ENCODE measurements at places on chromosomes 12 and 14.

DNA sequence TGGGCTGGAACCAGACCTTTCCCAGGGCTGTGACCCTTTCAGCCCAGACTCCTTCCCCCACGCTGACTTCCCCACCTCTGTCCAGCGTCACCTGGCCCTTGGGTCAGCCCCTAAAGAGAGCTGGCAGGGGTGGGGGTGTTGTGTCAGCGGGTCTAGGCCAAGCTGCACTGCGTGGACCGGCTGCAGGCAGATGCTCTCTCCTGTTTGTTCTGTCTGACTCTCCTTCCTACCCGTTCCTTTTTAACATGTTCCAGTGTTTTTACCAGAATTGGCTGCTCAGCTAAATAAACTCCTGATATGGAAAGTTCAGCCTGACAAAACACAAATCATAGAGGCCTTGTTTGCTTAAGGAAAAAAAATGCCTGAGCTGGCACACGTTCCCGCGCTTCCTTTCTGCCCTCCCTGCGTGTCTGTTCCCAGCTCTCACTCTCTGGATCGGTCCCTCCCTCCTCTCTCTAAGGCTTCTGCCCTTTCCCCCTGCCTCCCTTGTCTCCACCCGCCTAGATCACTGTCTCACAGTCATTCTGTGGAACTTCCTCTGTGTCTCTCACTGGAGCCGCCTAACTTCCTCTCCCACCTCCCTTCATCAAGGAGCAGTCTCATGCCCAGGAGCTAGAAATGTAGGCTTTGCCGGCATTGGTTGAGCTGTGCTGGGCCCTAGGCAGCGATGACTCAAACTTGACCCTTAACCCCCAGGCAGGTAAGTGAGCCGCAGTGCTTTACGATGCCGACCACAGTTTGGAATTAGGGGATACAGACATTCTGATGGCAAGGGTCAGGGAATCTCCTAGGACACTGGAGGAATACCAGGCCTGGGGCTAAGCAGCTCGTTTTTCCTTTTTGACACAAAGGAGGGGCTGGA, 15.5 kb upstream of the MLXIP start:
- DNase-seq: peak; percentile 33

DNA sequence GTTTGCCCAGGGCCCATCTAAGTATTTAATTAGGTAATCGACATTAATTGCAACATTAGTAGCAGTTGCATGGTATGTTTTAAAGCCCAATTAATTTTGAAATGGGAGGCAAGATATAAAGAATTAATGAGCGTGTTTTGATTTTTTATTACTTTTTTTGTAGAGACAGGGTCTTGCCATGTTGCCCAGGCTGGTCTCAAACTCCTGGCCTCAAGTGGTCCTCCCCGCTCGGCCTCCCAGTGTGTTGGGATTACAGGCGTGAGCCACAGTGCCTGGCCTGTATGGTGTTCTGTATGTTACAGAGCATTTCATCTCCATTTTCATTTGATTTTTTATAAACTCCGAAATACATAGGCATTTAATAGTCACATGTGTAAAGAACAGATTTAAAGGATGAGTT, 856 bp downstream of the GOLGA5 start:
- no peak for DNase-seq

DNA sequence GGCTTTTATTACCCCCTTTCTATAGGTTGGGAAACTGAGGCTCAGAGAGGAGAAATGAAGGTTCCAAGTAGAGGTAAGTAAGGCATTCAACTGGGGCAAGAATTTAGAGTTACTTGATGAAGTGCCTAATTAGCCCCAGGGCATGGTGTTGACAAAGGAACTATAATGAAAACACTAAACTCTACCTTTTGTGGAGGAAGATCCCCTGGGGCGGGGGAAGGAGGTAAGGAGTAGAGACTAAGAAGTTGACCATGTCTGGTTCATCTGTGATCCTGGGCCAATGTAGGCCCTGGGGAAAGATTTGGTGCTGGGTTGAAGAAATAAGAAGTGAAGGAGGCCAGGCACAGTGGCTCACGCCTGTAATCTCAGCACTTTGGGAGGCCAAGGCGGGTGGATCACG, 16.2 kb upstream of the COX6A1 start:
- DNase-seq: no peak

DNA sequence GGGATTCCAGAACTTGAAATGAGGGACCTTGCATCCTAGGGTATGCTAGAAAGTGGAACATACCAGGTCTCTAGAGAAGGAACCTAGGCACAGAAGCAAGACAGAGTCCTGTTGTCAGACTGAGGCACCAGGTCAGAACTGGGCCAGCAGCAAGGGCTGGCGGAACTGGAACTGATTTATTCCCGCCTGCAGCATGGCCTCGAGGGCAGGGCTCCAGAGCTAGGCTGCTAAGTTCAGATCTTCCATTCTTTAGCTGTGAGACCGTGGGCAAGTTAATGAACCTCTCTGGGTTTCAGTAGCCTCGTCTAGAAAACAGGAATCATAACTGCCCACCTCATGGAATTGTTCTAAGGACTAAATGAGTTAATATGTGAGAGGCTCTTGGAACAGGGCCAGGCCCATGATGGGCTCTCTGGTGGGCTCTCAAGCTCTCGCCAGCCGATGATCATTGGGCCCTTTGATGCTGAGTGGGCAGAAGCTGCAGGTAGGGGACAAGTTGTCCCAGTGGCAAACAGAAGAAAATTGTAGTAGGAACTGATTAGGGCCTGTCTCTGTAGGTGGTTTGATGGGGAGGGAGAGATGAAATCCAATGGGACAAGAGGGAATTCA, 199.8 kb downstream of the ZFP36L1 start:
- no peak for DNase-seq

Measured in keratinocyte (primary cell).